Skeletal muscle cell (primary cell): ENCODE measurements at places on chromosomes 1 and 21.
A peak's percentile ranks its signal among the peaks of the same experiment; 100 is the strongest.

DNA sequence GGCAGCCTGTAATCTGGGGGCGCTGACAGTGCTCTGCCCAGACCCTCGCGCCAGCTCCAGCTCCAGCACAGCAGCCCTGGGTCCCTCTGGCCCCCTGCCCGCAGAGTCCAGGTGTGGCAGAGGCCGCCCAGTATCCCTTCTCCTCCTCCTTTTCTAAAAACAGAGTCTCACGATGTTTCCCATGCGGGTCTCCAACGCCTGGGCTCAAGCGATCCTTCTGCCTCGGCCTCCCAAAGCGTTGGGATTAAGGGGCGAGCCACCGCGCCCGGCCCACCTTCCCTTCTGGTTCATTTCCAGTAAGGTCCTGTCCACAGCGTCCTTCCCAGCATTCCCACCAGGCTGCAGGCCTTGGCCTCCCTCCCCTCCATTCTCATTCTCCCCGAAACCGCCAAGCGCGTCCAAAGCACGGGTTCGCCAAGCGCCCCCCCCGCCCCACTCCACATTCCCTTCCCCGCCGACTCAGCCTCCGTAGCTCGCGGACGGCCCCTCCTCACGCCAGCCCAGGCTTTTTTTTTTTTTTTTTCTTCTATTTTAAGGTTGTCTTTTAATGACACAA, 2.0 kb upstream of the PCBP3 start:
- no peak for DNase-seq

DNA sequence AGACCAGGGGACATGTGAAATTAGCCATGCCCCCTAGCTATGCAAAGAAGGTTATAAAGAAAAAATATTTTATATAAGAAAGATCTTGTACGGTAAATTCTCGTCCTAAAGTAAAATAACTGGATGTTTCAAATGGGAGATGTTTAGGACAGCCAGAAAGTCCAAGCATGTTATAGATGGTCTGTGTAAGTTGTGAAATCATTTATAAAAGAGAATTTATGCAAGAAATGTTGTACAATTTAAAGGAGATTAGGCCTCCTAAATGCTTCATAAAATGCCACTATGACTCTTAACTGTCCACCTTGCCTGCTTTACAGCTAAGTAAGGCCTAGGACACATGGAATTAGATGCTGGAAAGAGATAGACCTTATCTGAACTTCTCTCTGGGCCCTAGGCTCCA, 118.1 kb upstream of the POGK start:
- DNase-seq = no peak

- DNase-seq = no peak
Observed at GRCh38 chr1:6612641-6613360, 730 bp upstream of the PHF13 start.

- no peak for DNase-seq
Observed at GRCh38 chr1:230310381-230311163, 115.6 kb downstream of the PGBD5 start.

GRCh38 chr1:178573330-178573729, 60.4 kb downstream of the TEX35 start:
- no peak for DNase-seq

DNA sequence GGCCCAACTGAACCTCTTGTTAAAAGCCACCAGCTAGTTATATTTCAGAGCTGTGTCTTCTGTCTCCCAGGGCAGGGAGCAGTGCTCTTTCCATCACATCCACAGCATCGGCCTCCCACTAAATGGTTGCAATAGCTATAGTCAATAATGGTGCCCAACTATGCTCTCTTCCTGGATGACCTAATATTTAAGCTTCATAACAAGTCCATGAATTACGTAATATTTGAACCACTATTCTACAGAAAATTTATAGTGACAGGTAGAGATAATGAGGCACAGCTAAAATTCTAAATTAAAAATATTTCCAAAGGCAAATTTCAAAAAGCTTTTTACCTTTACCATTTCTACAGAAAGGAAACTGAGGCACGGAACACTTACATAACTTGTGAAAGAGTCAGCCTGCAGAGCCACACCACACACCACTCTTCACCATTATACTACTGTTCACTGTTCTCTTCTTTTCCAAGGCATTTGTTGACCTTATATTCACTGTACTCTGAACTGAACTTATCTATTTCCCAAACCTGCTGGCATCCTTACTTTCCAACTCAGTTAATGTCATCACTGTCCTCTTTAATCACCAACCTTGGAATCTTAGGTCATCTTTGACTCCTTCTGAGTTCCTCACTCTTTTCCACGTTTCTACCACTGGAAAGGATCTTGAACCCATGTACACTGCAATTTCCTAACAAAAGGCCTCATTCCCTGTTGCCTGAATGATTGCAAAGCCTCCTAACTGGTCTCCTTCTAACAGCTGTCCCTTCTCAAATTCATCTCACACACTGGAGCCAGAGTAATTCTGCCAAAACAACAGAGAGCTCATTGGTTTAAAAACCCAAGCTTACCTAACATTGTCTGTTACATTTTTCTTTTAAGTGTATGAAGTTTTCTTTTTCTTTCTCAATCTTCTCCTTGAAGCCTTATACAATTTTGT, 85.5 kb downstream of the DDAH1 start:
- DNase-seq = no peak

DNA sequence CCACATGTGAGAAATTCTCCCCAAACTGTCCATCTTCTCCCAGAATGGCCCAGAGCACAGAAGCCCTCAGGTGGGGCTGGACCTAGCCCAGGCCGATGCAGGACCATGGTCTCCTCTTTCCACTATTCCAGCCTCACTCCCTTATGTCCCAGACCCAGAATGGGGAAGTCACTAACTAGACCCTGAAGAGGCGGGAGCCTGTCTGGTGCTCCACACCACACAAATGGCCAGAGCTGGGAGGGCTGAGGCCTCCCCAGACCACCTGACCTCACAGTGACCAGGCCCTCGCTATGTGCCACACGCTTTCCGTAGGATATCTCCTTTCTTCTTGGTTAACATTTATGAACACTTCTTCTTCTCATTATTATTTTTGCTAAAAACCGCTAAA, 54.9 kb upstream of the EDN2 start:
- DNase-seq = no peak

DNA sequence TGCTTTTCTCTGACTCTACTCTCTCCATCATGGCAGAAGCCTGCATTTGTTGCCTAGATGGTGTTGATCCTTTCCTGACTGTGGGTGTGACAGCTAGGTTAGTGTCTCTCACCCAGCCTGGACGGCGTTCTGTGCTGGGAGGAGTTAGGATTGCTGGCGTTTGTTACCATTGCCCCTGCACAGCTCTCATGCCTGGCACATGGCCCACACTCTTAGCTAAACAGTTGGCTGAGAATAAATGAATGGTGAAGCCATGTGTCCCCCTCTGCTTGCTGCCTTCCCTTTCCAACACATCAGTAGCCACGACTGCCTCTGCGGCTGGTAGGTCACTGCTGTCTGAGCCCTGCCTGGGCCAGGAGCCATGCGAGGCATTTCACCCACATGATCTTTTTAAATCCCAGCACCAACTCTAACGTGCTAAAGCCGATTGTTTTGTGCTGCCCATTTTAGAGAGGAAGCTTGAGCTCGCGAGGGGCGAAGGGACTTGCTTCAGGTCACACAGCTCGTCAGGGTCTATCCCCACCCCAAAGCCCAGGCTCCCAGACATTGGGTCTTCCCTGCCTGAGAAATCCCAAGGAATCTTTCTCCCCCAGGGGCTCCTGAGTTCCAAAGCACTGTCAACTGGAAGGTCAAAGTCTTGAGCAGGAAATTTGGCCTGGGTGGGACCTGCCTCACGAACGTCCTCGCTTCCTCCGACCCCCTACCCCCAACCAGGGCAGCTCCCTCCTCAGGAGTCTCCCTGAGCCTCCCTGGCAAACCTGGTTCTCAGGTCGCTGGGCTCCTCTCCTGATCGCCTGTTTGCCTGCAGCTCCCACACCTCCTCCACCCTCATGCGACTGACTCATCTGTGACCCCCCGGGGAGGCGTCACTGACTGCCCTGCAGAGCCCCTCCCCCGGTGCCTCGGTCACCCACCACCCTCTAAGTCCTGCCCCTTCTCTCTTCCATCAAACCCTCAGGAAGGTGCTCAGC, 271.7 kb upstream of the C1orf174 start:
- DNase-seq = no peak

DNA sequence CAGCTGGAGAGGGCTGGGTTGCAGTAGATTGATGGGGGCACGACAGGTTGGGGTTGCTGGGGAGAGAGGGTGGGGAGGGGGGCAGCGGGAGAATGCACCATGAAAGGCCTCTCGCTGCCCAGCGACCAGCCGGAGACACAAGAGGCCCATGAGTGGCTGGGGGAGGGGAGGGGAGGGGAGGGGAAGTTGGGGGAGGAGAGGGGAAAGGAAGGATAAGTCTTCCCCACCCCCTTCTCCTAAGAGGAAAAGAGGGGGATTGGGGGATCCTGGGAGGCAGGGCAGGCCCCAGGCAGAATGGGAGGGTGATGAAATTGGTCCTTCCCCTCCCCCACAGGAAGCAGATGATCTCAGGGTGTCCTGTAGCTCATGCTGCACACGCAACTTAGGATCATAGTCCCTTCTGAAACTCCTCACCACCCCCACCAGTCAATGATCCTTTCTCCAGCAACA, 45.7 kb downstream of the PAX7 start:
- DNase-seq = no peak

DNA sequence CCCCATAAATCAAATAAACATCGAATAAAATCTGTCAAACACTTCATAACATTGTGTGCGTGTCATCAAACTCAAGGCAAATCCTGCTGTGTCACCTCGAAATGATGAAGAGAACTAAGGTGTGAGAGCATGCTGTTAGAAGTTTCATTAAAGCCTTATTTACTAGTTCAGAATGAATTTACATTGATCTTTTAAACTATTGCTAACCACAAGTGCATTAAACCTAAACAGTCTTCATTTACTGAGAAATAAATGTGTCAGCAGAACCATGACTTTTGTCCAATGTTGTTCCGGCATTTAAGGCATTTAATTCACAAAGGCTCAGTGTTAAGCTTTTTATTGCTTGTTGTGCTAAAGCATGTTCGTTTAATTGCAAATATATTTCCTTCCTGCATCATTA, 474.4 kb downstream of the SETD4 start:
- DNase-seq = no peak

DNA sequence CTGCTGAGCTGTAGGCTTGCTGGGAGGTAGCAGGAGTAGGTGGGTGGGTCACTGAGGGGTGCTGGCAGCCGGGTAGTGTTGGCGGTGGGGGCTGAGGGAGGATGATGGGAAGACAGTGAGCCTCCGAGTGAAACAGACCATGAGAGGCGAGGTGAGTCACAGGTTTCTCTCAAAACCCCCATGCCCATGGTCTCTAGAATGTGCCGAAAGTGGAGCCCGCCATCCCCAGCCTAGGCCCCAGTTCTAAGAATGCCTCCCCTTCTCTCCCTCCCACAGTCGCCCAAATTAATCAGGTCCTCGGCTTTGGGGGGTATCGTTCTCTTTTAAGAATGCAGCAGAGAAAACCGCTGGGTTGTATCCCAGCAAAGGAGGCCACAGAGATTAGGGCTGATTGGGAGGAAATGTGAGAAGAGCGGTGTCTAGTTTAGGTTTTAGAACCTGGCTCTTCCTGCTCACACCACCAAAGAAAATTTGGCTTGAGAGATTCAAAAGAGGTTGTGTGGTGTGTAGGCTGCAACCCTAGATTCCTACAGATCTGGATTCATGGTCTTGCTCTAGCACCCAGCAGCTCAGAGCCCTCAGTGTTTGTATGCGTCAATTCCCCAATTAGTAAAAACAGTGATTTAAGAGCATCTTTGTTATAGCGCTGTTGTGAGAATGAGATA, 27.7 kb upstream of the IL19 start:
- DNase-seq = no peak

DNA sequence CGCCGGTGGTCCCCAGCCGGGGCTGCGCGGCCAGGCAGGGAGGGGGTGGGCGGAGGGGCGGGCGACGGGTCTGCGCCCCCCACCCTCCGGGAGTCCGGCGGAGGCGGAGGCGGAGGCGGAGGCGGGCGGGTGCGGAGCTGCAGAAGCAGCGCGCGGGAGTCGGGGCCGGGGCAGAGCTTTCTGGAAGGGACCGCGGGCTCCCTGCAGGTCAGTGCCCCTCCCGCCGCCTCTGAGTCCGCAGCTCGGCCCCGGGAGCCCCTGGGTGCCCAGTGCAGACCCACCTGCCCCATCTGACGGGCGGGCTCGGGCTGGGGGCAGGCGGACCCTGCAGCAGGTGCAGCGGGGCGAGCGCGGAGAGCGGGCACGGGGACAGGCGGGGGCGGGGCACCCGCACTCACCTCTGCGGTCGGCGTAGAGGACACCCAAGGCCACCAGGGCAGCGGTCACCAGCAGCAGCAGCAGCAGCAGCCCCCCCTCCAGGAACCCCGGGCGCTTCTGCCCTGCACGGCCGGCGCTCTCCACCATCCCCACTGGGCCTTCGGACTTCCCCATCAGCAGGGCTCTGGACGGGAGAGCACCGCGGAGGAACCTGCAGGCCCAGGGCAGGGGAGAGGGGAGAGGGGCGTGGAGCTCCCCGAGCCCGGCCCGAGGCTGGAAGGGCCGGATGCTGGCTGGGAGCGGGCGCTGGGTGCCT, 3.7 kb downstream of the MMEL1 start:
- DNase-seq = no peak

DNA sequence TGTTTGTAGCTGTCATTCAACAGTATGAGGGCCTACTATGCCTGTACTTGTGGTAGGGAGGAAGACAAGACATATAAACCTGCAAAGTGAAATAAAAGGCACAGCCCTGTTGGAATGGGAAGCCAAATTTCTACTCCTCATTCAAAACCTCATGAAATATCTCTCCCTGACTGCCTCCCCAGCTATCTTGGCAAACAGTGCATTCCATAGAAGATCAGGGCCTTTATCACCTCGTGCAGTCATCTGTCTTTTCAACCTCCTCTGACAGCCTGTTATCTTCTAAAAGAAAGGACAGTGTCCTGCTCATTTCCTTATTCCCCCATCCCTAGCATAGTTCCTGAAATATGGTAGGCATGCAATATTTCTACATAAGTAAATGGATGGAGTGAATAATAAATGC, 71.0 kb downstream of the SH3GLB1 start:
- DNase-seq = no peak

GRCh38 chr1:63909526-63909925, 135.7 kb downstream of the ROR1 start:
- DNase-seq = no peak

DNA sequence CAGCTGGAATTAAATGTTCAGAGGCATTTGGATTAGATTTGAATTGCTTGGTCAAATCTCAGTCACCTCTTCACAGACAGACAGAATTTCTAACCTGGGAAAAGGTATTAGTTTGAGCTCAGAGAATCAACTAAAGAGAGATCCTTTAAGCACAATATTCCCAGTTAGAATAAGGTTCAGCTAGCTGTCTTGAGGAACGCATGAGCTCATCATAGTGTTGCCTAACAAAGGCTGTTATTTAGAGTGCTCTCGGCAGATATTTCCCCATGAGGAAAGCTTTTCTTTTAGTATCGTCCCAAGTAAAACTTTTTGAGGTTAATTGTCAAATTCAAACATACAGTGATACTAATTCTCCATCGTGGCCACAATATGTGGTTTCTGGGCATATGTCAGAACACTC, 269.9 kb downstream of the HLX start:
- DNase-seq = peak; percentile 49

- no peak for DNase-seq
Observed at GRCh38 chr1:242827538-242827937, 303.0 kb upstream of the PLD5 start.

DNA sequence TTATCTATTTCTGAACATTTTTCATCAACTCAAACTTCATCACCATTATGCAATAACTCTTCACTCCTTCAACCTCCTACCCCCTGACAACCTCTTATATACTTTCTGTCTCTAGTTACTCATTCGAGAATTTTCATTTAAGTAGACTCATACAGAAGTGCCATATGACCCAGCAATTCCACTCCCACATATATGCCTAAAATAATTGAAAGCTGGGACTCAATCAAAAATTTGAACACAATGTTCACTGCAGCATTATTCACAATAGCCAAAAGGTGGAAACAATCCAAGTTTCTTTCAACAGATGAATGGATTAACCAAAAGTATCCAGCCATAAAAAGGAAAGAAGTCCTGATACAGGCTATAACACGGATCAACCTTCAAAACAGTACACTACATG, 24.1 kb downstream of the COL11A1 start:
- DNase-seq = peak; percentile 75
